ENCODE measurements at places on chromosomes 6 and 20.

DNA sequence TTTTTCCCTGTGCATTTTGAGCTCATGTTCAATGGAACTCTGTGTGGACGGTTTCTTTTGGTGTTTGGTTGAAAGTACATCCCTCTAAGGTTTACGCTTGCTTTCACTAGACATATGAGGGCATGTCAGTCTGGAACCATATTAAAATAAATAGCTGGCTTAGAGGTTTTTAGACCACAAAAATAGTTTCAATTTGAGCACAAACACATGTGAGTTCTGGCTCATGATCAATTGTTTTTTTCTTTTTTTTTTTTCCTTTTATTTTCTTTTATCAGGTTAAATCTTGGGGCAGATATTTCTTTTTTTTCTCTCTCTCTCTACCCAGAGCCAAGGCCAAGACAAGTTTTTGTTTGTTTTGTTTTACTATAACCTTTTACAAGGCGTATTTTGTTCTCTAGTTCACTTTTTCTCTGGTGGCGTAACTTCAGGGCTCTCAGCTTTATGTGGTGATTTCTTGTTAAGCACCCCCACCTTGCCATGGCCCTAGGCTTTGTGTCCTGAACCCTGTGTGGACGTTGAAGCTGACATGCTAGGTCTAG lies 92.9 kb downstream of the SHLD1 start:
- no peak for DNase-seq

DNA sequence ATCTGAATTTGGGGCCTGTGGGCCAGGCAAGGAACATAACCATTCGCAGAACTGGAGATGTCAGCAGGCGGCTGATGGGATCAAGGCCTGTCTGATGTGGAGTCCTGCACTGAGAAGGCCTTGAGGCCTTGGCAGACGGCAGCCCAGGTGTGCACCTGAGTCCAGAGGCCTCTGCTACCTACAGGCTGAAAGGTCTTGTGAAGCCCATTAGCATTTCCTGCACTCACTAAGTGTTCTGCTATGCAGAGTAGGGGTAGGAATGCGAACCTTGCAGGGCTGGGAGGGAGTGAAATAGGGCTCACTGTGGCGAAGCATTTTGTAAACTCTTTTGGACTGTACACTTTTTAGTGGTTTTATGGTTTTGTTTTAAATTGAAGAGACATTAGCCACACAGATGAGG lies 48.3 kb upstream of the RNF24 start:
- DNase-seq = no peak

DNA sequence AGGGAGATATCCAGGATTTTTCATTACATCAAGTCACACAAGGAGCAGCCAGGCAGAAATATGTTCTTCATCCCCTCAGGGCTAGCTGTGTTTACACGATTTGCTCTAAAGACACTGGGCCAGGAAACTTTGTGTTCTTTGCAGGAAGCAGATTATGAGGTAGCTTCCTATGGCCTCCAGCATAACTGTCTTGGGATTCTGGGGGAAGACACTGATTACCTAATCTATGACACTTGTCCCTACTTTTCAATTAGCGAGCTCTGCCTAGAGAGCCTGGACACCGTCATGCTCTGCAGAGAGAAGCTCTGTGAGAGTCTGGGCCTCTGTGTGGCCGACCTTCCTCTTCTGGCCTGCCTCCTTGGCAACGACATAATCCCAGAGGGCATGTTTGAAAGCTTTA lies 11.2 kb downstream of the FAM120B start:
- no peak for DNase-seq

DNA sequence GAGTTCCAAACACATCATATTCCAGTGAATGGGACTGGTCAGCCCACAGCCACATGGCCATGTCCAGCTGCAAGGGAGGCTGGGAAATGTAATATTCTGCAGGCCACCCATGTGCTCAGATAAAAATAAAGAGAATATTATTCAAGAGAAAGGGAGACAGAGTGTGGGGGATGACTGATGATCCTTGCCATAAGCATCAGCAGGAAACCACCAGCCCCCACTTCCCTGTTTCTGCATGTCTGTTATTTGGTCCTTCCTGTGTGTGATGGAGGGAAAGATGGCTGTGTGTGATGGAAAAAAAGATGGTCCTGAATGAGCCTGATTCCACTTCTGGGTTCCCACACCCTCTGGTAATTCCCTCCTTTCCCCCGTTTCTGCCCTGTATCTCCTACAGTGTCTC lies 13.1 kb upstream of the RSPO4 start:
- DNase-seq = no peak

DNA sequence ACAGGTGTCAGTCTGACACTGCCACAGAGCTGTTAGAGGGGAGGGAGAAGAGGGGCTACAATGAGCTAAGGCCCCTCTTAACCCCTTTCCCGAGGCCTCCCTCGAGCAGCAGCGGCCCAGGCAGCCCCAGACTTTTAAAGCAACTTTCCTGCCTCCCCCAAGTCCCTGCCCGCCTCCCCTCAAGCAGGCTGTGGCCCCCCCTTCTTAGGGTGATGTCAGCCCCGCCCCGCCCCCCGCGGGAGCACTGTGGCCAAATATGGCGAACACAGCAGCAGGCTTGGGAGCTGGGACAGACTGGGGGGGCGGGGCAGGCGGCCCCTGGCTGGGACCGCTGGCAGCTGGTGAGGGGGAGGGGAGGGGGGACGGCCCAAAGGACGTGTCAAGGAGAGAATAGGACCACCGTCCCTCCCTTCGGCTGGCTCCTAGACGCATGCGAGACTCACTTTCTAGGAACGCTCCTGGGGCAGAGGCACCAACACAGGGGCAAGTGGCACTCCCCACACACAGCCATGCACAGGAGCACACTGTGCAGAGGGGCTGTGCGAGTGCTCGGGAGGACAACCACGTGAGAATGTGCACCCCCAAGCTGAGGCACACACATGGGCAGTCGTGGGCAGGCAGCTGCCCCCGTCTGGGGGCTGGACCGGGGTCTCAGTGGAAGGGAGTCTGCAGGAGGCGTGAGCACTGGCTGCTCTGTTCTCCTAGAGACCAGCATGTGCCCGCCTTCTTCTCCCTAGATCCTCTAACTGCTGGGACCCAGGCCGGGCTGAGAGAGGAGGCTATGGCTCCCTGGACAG lies 6.7 kb downstream of the TEAD3 start:
- no peak for DNase-seq

- no peak for DNase-seq
These were observed 816 bp downstream of the NPEPL1 start for GRCh38 chr20:58693226-58694006.

- no peak for DNase-seq
These were observed 328.5 kb upstream of the AGPAT4 start for GRCh38 chr6:161602359-161602758.

Measured in stimulated activated CD8-positive, alpha-beta memory T cell treated with anti-CD3 and anti-CD28 coated beads, Interleukin-7, amount 100 ng/mL, for 4 hours (primary cell).